ENCODE measurements at places on chromosomes 4 and X.

DNA sequence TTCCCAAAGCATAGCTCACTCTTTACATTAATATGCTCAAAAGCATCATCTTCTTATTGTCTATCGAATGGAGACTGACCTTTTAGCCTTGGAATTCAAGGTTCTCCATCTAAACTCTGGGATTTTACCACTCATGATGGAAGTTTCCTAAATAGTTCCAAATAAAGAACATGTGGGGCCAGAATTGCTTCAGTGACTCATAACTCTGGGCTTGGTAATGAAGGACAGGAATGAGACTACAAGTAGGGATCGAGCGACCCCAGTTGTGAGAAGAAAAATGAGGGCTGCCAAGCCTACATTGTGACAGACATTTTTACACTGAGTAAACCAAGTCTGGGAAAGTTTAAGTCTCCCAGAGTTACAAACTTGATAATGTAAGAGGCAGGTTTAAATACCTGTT lies 269.9 kb downstream of the CBLL2 start:
- no peak for DNase-seq

DNA sequence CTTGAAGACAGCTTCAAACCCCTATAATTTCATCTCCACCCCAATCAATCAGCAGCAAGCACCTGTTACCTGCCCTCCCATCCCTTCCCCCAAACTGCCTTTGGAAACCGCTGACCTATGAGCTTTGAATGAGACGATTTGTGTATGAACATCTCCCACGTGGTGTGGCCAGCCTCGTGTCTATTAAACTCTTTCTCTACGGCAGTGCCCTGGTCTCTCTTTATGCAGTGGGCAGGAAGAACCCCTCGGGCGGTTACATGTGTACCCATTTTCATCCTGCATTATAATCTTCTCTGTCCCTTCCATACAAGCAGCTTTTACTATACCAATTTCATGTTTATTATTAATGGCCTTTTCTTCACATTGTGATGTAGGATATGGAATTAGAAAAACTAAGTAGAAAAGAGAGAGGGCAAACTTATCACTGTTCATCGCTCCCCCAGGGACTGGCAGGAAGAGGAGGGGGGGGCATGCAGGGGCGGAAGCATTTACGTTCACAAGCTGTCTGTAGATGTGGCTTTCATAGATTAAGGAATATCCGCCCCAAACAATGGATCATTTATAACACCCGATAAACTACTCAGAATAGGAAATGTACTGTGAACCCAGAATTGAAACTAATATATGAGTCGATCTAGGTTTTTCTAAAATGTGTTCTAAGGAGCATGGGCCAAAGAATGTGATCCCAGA lies 95.5 kb upstream of the ZNF518B start:
- no peak for DNase-seq

DNA sequence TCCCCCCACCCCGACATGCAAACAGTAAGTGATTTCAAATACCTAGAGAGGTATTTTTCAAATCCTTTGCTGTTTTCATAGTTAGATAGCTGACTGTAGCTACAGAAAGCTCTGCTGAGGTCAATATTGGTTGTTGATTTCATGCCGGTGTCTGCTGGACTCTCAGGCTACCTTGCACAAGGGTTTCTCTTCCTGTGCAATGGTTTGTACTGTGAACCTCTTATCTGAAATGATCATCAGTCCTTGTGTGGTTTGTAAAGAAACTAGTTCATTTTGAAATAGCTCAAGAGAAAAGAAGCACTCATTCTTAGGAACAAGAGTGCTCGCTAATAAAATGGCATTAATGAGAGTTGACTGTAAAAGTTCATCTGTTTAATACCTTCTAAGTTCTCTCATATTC lies 2.1 kb downstream of the MTM1 start:
- no peak for DNase-seq

DNA sequence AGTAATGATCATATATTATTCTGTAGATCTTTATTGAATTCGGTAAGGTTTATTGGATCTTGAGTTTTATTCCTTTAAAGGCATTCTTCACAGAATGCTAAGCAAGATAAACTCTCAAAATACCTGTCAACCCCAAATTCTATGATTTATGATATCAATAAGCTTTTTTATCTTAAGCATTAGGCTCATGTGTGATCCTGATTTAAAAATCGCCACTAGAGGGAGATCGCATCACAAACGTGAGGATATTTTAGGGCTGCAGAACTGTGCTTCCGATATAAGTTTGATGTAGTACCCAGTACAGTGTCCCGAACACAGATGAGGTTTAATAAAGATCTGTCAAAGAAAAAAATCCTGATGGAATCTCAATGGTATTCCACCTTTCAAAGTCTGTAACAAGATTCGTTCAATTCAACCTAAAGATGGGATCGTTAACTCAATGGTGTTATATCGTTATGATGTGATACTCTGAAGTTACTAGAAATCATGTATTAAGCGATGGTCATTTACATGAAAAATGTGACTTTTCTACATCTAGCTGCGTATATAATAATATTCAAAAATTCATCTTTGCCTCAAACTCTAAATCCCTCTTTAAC lies 169.0 kb downstream of the CORIN start:
- peak; percentile 51 for DNase-seq

- DNase-seq, result no peak
Observed at GRCh38 chrX:85031505-85031904, 27.8 kb downstream of the APOOL start.

- no peak for DNase-seq
Observed at GRCh38 chr4:14237911-14238310, 610.4 kb upstream of the BOD1L1 start.

- DNase-seq, result no peak
Observed at GRCh38 chrX:71846429-71846828, 64.2 kb upstream of the NHSL2 start.

- DNase-seq, result no peak
Observed at GRCh38 chrX:37677243-37677642, 8.3 kb upstream of the XK start.

DNA sequence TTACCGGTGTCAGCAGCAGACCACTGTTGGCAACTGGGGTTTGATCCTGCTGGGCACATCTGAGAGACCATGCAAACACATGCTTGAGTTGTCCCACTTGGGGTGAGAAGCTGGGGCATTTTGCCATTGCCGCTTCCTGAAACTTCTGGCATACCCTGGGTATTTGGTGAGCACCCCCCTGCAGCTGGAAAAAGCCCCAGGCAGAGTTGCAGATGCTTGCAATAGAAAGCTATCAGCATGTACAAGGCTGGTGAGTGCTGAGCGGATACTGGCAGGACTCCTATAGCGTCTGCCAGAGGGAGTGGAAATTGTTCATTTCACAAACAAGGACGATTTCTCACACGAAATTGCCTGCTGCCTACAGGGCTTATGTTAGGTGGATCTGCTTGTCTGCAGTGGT lies 32.3 kb downstream of the SUPT20HL1 start:
- no peak for DNase-seq

DNA sequence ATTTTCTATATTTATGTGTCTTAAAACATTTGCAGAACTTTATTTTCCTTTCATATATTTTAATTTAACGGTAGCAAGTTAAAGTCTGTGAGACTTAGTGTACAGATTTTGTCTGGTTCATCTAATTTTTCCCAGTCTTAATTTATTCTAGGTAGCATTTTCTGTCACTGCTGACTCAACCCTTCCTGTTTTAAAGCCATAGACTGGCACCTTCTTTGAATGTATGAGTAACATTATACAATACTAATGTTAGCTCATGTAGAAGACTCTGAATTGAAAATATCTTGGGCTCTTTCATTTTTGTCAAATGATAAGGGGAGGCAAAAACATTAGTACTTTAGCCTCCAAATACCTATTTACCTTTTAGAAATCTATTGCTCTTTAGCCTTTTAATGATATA lies 43.6 kb downstream of the BLTP1 start:
- DNase-seq, result no peak

DNA sequence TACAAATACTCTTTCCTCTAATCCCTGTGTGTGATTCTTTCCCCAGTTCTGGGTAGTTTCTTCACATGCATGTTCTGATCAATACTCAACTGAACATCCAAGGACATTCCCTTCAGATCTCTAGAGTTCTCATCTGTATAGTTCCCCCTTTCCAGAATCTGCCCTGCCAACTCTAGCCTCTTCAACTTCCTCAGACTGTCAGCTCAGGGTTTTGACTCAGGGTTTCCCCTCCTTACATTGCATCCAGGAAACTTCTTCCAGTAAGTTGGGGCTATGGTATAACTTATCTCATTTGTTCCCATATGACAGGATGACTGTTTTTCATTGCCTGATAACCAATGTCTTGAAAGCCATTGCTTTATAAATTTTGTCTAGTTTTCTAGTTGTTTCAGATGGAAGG lies 14.2 kb upstream of the ANKRD17 start:
- no peak for DNase-seq

DNA sequence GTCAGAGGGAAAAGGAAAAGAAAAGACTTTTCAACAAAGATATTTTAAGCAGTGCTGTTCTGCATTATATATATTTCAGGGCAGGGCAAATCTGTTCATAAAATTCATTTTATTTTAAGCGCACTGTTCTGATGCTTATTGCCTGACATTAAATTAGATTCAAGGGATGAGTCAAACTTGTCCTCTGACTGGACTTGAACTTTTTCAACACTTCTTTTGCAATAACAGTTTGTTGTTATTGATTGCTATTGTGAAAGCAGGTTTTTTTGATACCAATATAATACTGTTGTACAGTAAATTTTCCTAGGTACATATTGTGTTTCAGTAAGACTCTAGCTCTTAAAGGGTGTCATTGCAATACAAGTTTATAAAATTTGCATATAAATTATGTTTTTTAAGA lies 481.3 kb downstream of the NAF1 start:
- no peak for DNase-seq

DNA sequence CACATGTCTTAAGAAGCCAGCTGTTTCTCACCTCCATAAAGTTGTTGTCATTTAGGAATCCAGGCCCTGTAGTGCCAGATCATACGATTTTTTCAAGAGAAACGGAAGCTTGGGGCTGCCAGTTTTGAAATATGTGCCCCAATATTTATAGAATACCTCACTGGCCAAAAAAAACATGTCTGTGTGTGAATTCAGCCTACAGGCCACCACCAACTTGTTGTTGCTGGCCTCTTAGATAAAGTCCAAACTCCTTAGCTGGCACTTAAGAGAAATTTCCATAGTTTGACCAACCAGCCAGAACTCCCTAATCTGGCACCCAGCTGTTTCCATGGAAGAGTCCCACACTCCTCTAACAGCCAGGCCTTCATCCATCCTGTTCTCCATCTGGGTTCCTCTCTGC lies 74.1 kb downstream of the WDR19 start:
- DNase-seq, result no peak

GRCh38 chr4:106614441-106614840 lies 245.9 kb upstream of the GIMD1 start:
- DNase-seq, result no peak

DNA sequence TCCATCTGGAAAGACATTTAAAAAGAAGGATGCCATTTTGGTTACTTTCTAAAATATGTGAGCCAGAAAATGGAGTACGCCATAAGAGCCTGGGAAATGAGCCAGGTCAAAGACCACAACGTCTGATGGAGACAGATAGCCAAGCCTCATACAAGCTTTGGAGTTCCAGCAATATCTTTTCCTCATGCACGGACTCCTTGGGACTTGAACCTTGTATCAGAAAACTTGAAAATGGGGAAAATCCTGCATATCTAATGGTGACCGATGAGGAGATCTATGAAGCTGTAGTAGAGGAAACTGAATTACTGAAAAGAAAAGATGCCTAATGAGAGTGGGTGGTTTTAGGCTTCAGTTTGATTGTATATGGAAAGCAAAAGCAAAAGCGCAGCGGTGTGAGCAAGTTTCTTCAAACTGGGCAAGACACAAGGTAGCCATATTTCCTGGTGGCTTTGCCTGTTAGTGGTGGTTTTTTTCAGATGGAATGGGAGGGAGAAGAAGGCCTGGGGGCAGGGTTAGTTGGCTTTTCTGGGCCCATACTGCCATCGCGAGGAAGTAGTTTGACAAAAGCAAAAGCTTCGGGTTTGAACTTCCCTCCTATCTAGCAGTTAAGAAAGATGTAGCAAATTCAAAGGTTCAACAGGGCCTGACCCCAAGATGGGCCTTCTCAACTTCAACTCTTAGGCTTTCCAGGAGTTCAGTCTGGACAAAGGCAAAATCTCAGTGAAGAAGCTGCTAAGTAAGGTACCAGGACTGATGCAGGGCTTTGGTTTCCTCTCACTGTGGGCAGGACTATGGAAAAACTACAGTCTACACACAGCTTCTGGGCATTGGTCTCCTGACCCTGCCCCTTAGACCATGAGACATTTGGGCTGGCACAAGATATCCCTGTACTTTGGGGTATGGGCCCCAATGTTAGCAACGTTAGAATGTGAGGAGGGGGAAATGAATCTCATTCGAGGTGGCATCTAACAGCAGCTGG lies 210.0 kb upstream of the STK26 start:
- no peak for DNase-seq

DNA sequence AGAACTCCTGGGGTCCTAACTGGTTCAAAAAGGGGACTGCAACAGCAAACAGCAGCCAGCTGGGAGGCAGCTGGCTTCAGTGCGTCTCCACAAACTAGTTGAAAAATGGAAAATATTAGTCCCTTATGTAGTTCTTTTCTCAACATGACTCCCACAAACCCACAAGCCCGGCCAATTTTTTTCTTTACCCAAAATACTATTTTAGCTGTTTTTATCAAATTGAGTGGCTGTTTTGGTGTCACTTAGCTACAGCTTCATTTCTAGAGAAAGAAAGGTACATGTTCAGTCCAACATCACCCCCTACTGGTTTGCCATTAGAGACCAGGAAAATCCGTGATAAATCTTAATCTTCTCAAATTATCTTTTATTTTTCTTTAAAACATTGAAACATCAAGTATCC lies 97.2 kb downstream of the GUCY2F start:
- DNase-seq, result no peak

DNA sequence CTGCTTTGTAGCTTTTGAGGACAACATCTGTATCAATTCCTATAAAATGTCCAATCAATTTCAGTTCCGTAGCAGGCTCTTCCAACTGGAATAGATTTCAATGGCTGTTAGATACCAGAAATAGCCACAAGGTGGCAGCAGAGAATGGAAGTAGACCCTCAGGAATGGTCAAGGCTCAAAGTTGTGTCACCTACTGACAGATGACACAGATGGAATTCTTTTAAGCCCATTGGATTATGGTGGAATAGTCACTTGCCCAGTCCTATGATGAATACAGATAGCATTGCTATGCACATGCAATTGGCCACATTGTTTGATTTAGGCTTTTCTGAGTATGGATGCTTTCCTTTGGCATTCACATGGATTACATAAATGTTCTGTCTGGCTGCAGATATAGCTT lies 130.4 kb upstream of the RADX start:
- DNase-seq, result peak; percentile 18

- DNase-seq, result no peak
Observed at GRCh38 chr4:65954416-65954815, 284.1 kb upstream of the EPHA5 start.

- DNase-seq, result no peak
Observed at GRCh38 chr4:164949448-164950143, 27.9 kb downstream of the TRIM61 start.
